Kidney (tissue), 22 donors: ENCODE measurements at places on chromosomes 7 and 10. TPM values are rescaled to one million over a fixed set of nuclear protein-coding genes. Genes with fewer than 3 reads are reported as not detected.
A peak's percentile ranks its signal among the peaks of the same experiment; 100 is the strongest.

The ZNF727 gene
- total RNA-seq, result 5.3 TPM

- H3K36me3 ChIP-seq, result no peaks in the 10 kb centered on the region
- H3K4me1 ChIP-seq, result no peaks in the 10 kb centered on the region
- H3K4me3 ChIP-seq, result no peak overlapping the region
- no peak overlapping the region for H3K27ac ChIP-seq
Observed at GRCh38 chr10:79434223-79434687, 11.2 kb downstream of the ZCCHC24 start.

- no peaks in the 10 kb centered on the region for H3K36me3 ChIP-seq
- no peaks in the 10 kb centered on the region for H3K27me3 ChIP-seq
- no peaks in the 10 kb centered on the region for H3K4me1 ChIP-seq
- no peak for DNase-seq
Observed at GRCh38 chr7:124369310-124369709, 336.4 kb upstream of the TMEM229A start.

DNA sequence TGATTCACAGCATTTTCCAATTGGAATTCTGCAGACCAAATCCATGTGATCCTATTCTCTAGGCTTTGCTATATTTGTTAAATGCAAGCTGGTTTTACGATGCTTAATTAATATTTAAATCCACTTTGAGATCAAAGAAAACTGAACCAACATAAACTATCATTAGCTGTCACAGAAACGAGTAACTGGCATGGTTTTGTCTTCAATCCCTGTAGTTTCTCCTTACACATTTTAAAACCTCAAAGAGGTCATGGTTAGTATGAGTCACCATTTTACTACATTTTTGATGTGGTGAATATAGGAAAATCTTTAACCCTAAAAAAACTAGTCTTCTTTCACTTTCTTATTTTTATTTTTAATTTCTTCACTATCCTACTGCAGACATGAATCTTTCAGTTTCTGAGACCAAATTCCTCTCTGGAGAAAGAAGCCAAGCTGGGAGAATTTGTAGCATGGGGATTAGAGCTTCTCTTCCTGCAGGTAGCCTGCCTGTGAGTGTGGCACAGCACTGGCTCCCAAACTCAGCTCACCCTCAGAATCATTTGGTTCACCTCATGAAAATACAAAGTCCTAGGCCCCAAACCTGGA, 8.7 kb upstream of the LIPM start:
- DNase-seq, result no peak
- H3K36me3 ChIP-seq, result no peaks in the 10 kb centered on the region
- no peak overlapping the region for H3K27ac ChIP-seq
- H3K4me1 ChIP-seq, result no peaks in the 10 kb centered on the region
- H3K27me3 ChIP-seq, result no peaks in the 10 kb centered on the region
- no peak overlapping the region for H3K4me3 ChIP-seq

GRCh38 chr10:93224005-93224779, 150.5 kb downstream of the CYP26A1 start:
- no peak overlapping the region for H3K4me3 ChIP-seq
- no peak overlapping the region for H3K27ac ChIP-seq
- no peaks in the 10 kb centered on the region for H3K36me3 ChIP-seq
- no peaks in the 10 kb centered on the region for H3K4me1 ChIP-seq
- no peaks in the 10 kb centered on the region for H3K27me3 ChIP-seq

- peaks cover 3% of the 10 kb centered on the region for H3K4me1 ChIP-seq
- H3K36me3 ChIP-seq, result peaks cover 9% of the 10 kb centered on the region
- H3K27ac ChIP-seq, result no peak overlapping the region
- no peaks in the 10 kb centered on the region for H3K27me3 ChIP-seq
Observed at GRCh38 chr7:56074371-56074791, 10.3 kb downstream of the SUMF2 start.

GRCh38 chr10:45593938-45594275, 78.7 kb downstream of the ZFAND4 start:
- no peak for DNase-seq
- H3K4me3 ChIP-seq, result peak overlapping the region; percentile 60
- H3K27me3 ChIP-seq, result no peaks in the 10 kb centered on the region
- H3K27ac ChIP-seq, result no peak overlapping the region
- H3K36me3 ChIP-seq, result no peaks in the 10 kb centered on the region
